A549 treated with AZD2906 at 1 μM for 4 hours (cell line): ENCODE measurements at places on chromosomes 6 and 20. TPM values are rescaled to one million over a fixed set of nuclear protein-coding genes. Genes with fewer than 3 reads are reported as not detected.

The SAPCD1 gene
- total RNA-seq, result 1.6 to 4.2 TPM (median 3.1 TPM) in 5 replicates

The MTHFD1L gene
- 34.8 to 41.8 TPM (median 40.3 TPM) in 5 replicates for total RNA-seq

The MYMX gene
- not detected in 5 replicates for total RNA-seq

The EFCAB8 gene
- 0.01 TPM in 1 of 5 replicates, not detected in the others for total RNA-seq

The RSPH3 gene
- total RNA-seq, result 4.2 to 5.5 TPM (median 5.1 TPM) in 5 replicates

The CCR6 gene
- 0.08 TPM in 1 of 5 replicates, not detected in the others for total RNA-seq

The C6orf15 gene
- not detected in 5 replicates for total RNA-seq

The CHRNA4 gene
- total RNA-seq, result 0.14 to 0.53 TPM (median 0.38 TPM) in 5 replicates

The SLC2A10 gene
- total RNA-seq, result not detected in 5 replicates

The PROKR2 gene
- total RNA-seq, result not detected in 5 replicates

The MOG gene
- total RNA-seq, result not detected in 5 replicates

The LRRC1 gene
- total RNA-seq, result 6.1 to 7.1 TPM (median 6.4 TPM) in 5 replicates

The EPB41L1 gene
- 64.2 to 80.1 TPM (median 76.8 TPM) in 5 replicates for total RNA-seq

The UQCC2 gene
- total RNA-seq, result 66.7 to 116 TPM (median 101 TPM) in 5 replicates

The ZSCAN12 gene
- 1.3 to 1.9 TPM (median 1.6 TPM) in 5 replicates for total RNA-seq

The WRNIP1 gene
- 33.2 to 36.7 TPM (median 36.0 TPM) in 5 replicates for total RNA-seq

The EYA2 gene
- total RNA-seq, result 1.8 to 2.6 TPM (median 2.3 TPM) in 5 replicates

The GMEB2 gene
- total RNA-seq, result 8.5 to 10.5 TPM (median 10.0 TPM) in 5 replicates

The CHMP4B gene
- 139 to 161 TPM (median 156 TPM) in 5 replicates for total RNA-seq

The TNXB gene
- 0.48 to 0.71 TPM (median 0.56 TPM) in 5 replicates for total RNA-seq

The RRP36 gene
- total RNA-seq, result 64.4 to 75.1 TPM (median 68.5 TPM) in 5 replicates

The INSM1 gene
- total RNA-seq, result not detected in 5 replicates

The MDFI gene
- 0.52 to 1.1 TPM (median 0.58 TPM) in 5 replicates for total RNA-seq

The TMEM200A gene
- 0.01 to 0.08 TPM (median 0.05 TPM) in 5 replicates for total RNA-seq

The BNIP5 gene
- 0.02 to 0.05 TPM (median 0.02 TPM) in 4 of 5 replicates, not detected in the other for total RNA-seq

The LPA gene
- 0.06 to 0.15 TPM (median 0.07 TPM) in 5 replicates for total RNA-seq

The ENPP5 gene
- 0.04 TPM in 1 of 5 replicates, not detected in the others for total RNA-seq

The OPRM1 gene
- total RNA-seq, result not detected in 5 replicates

The TSBP1 gene
- total RNA-seq, result not detected in 5 replicates

The MICAL1 gene
- 12.1 to 20.2 TPM (median 16.0 TPM) in 5 replicates for total RNA-seq

The PMEPA1 gene
- 149 to 316 TPM (median 292 TPM) in 5 replicates for total RNA-seq
